ENCODE measurements at places on chromosomes 7 and 10.

DNA sequence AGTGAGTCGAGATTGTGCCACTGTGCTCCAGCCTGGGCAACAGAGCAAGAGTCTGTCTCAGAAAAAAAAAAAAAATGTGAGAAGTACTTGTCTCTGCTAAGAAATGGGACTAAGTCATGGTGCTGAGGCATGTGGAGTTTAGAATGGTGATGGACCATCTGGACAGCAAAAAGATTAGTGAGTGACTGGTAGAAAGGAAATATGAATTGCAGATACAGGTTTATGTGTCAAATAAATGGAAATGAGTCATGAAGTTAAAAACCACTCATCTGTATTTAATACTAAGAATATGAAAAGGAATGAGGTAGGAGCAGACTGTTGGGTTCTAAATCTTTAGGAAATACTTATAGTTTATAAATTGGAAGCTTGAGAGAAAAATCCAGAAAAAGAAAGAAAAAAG lies 625.7 kb upstream of the ANKRD30A start:
- no peak for DNase-seq

DNA sequence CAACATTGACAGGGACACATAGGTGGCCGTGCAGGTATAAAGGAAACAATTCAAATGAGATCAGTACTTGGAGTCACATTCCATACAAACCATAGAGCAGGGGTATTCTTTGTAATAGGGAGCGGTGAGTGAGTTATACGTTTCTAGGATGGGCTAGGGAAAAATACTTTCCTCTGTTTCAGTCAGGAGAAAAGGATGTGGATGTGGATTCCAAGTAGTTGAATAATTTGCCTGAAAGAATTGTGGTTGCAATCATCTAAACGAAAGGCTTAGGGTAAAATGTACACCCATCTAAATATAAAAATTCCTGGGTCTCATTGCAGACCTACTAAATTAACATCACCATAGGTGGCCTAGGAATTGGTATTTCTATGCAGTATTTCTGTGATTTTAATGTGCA lies 270.7 kb upstream of the IGFBP3 start:
- DNase-seq: no peak

DNA sequence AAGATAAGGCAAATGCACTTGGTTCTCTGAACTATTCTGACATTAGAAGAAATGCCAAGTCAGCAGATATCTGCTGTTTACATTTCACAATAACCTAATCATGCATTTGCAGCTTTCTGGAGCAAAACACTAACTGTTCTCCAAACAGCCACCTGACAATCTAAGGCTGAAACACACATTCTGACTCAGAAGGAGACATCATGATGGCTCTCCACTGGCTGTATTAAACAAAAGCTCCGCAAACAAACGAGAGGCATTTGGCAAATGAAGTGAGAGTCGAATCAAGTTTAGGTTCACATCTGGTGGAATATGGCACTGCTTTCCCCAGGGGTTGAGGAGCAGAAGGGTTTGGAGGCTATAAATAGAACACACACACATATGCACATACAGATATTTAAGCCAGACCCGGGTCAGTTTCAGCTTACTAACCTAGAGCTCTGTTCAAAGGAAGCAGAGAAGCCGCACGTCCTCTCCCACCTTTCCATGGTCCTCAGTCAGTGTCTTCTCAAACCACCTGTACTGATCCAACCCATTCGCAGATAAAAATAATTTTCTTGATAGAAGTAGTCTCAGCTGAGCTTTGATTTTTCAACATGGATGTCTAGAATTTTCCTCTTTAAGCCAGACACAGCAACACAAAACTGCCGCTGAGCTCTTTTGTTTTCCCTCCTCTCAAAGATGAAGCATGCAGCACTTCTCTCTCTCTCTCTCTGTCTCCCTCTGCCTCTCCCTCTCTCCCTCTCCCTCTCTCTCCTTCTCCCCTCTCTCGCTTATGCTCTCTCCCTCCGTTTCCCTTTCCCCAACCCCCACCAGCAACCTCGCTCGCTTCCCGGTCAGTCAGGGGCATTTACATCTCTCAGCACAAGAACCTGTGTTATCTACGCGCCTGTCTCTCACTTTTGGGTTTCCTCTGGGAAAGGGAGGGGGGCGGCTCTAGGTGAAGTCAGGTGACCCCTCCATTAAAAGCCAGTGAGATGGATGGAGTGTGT lies 682.8 kb downstream of the MAGI2 start:
- peak; percentile 52 for DNase-seq

- DNase-seq: no peak
Observed at GRCh38 chr7:15376600-15376999, 185.2 kb downstream of the AGMO start.

DNA sequence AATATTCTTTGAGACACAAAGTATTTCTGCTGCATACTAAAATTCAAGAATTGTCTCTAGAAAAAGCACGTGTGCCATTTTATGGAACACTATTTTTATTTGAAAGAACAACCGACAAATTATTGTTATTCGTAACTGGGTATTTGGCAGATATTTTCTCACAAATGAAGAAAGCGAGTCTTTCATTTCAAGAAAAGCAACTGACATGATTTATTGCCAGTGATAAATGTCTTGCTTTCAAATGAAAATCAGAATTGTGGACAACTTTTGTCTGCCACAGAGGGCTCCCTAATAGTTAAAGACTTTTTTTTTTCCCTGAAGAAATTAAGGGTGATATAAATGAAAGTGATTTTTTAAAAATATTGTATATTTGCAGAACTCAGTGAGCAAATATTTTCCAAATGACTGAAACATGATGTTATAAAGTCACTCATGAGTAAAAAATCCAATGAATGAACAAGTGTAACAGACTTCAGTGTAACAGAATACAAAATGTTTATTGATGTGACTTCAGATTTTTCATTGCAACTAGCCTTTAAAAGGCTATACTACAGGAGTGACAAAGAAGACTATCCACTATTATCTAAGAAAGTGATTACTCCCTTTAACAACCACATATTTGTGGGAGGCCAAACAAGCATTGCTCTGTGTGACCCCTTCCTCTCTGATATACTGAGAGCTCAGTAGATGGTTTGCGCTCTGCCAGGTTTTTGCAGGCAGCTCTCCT lies 49.0 kb upstream of the SEMA3E start:
- no peak for DNase-seq

DNA sequence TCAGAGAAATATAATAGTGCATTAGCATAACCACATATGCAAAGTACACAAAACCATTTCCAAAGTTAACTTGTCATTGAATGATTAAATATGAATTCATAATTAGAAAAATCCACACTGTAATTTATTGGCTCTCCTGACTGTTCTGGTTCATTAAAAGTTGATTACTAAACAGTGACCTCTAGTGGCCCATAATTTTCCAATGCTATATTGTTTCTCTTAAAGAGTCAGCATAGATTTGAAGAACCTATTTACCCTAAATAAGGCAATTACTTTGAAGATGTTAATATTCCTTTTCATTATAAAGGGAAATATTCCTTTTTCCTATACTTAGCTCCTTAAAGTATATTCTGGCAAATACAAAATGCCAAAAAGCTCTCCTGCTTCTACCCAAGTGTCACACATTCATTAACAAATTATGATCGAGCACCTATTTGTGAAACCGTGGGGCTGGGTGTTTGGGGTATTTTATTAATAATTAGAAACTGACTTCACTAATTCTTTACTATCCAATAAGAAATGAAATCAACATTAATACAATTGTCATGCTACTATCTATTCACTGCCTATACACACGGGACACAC lies 86.2 kb downstream of the HIBADH start:
- DNase-seq: peak; percentile 11
